ENCODE measurements at places on chromosomes 13 and 19. TPM values are rescaled to one million over a fixed set of nuclear protein-coding genes. Genes with fewer than 3 reads are reported as not detected.

The KLK10 gene
- not detected for total RNA-seq

The ZNF441 gene
- total RNA-seq, result 7.1 TPM

The S1PR2 gene
- 2.6 TPM for total RNA-seq

The ZNF492 gene
- 2.4 TPM for total RNA-seq

The SWSAP1 gene
- total RNA-seq, result 1.0 TPM

The EFNA2 gene
- total RNA-seq, result 6.2 TPM

The CYP2A13 gene
- total RNA-seq, result 0.08 TPM

The CPAMD8 gene
- total RNA-seq, result 1.4 TPM

GRCh38 chr19:6185835-6186834, 50.7 kb downstream of the ACSBG2 start:
- H3K4me3 ChIP-seq, result no peak overlapping the region
- H3K27ac ChIP-seq, result no peak overlapping the region
- peaks cover 3% of the 10 kb centered on the region for H3K27me3 ChIP-seq
- no peaks in the 10 kb centered on the region for H3K36me3 ChIP-seq
- no peaks in the 10 kb centered on the region for H3K4me1 ChIP-seq

DNA sequence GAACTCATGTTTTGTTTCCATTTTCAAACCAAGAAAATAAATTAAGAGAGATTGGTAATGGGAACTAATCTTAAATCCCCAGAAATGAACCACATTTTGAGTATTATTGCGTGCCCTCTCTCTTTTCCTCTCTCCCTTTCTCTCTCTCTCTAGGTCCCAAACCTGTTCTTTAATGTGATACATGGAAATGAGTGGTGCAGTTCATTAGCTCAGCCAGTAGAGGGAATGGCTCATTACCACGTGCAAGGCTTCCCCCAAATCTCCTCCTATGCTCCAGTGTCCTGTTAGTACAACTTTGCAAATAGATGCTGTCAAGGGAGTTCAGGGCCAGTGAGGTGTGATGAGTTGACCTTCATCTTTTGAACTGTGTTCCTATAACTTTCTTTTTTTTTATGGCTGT, 178.4 kb downstream of the FGF9 start:
- H3K27ac ChIP-seq, result no peak overlapping the region
- no peaks in the 10 kb centered on the region for H3K27me3 ChIP-seq
- no peak for DNase-seq
- H3K4me3 ChIP-seq, result no peak overlapping the region
- no peaks in the 10 kb centered on the region for H3K4me1 ChIP-seq
- no peaks in the 10 kb centered on the region for H3K36me3 ChIP-seq

DNA sequence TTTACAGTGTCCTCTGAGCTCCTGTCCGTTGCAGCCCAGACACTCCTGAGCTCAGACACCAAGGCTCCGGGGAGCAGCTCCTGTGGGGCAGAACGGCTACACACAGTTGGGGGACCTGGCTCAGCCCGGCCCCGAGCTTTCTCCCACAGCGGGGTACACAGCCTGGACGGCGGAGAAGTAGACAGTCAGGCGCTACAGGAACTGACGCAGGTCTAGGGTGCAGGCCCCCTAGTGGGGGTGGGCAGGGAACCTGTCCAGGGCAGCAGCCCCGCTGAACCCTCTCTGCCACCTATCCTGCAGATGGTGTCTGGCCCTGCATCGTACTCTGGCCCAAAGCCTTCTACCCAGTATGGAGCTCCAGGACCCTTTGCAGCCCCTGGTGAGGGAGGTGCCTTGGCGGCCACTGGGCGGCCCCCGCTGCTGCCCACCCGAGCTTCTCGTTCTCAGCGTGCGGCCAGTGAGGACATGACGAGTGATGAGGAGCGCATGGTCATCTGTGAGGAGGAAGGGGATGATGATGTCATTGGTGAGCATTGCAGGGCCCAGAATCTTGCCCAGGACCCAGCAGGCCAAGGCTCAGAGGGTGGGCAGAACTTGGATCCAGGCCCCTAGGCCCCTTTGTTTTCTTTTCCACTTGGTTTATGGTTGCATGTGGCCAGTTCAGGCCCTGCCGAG, 12.9 kb upstream of the PRR19 start:
- no peak overlapping the region for H3K4me3 ChIP-seq
- no peaks in the 10 kb centered on the region for H3K27me3 ChIP-seq
- peaks cover 71% of the 10 kb centered on the region for H3K36me3 ChIP-seq
- H3K27ac ChIP-seq, result no peak overlapping the region
- peaks cover 19% of the 10 kb centered on the region for H3K4me1 ChIP-seq

- H3K4me1 ChIP-seq, result no peaks in the 10 kb centered on the region
- no peak overlapping the region for H3K27ac ChIP-seq
- no peak for DNase-seq
- H3K36me3 ChIP-seq, result no peaks in the 10 kb centered on the region
- no peak overlapping the region for H3K4me3 ChIP-seq
Measured at GRCh38 chr13:53568491-53568890, 539.9 kb downstream of the OLFM4 start.

DNA sequence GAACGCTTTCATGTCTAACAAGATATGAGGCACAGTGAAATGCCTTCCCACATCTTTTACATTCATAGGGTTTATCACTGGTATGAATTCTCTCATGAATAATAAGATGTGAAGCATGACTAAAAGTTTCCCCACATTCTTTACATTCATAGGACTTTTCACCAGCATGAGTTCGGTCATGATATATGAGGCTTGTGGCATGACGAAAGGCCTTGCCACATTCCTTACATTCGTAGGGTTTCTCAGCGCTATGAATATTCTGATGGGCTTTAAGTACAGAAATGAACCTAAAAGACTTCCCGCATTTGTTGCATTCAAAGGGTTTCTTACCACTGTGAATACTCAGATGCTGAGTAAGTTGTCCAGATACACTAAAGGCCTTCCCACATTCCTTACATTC, 21.3 kb downstream of the ZNF607 start:
- H3K27ac ChIP-seq, result no peak overlapping the region
- no peaks in the 10 kb centered on the region for H3K4me1 ChIP-seq
- DNase-seq, result no peak

GRCh38 chr19:30854661-30855060, 482.5 kb downstream of the ZNF536 start:
- H3K36me3 ChIP-seq, result no peaks in the 10 kb centered on the region
- H3K4me1 ChIP-seq, result no peaks in the 10 kb centered on the region
- no peak for DNase-seq
- no peak overlapping the region for H3K4me3 ChIP-seq

GRCh38 chr19:4042731-4043082, 24.0 kb downstream of the ZBTB7A start:
- no peaks in the 10 kb centered on the region for H3K4me1 ChIP-seq
- peaks cover 21% of the 10 kb centered on the region for H3K36me3 ChIP-seq
- H3K27ac ChIP-seq, result no peak overlapping the region
- DNase-seq, result no peak
- H3K4me3 ChIP-seq, result no peak overlapping the region

DNA sequence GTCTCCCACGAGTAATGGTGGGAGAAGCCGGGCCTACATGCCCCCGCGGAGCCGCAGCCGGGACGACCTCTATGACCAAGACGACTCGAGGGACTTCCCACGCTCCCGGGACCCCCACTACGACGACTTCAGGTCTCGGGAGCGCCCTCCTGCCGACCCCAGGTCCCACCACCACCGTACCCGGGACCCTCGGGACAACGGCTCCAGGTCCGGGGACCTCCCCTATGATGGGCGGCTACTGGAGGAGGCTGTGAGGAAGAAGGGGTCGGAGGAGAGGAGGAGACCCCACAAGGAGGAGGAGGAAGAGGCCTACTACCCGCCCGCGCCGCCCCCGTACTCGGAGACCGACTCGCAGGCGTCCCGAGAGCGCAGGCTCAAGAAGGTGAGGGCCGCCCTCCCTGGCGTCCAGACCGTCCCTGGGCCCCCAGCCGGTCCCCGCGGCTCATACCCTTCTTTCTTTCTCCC, 1.4 kb upstream of the USF2 start:
- peak; percentile 57 for DNase-seq
- no peaks in the 10 kb centered on the region for H3K27me3 ChIP-seq
- H3K4me3 ChIP-seq, result peak overlapping the region; percentile 83
- H3K4me1 ChIP-seq, result peaks cover 55% of the 10 kb centered on the region
- H3K36me3 ChIP-seq, result peaks cover 7% of the 10 kb centered on the region

GRCh38 chr13:99489028-99489427, 12.2 kb upstream of the TM9SF2 start:
- no peak overlapping the region for H3K27ac ChIP-seq
- no peak overlapping the region for H3K4me3 ChIP-seq
- H3K27me3 ChIP-seq, result no peaks in the 10 kb centered on the region
- H3K36me3 ChIP-seq, result no peaks in the 10 kb centered on the region
- no peaks in the 10 kb centered on the region for H3K4me1 ChIP-seq

DNA sequence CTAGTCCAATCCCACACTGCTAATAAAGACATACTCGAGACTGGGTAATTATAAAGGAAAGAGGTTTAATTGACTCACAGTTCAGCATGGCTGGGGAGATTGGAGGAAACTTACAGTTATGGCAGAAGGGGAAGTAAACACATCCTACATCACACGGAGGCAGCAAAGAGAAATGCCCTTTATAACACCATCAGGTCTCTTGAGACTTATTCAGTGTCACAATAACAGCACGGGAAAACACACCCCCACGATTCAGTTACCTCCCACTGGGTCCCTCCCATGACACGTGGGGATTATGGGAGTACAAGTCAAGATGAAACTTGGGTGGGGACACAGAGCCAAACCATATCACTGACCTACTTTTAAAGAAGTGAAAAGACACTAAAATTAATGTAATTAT, 1130.4 kb upstream of the SLC10A2 start:
- H3K27me3 ChIP-seq, result no peaks in the 10 kb centered on the region
- no peaks in the 10 kb centered on the region for H3K36me3 ChIP-seq
- no peak for DNase-seq
- H3K4me3 ChIP-seq, result no peak overlapping the region
- H3K4me1 ChIP-seq, result no peaks in the 10 kb centered on the region

- no peaks in the 10 kb centered on the region for H3K4me1 ChIP-seq
- H3K27me3 ChIP-seq, result no peaks in the 10 kb centered on the region
- H3K4me3 ChIP-seq, result no peak overlapping the region
- H3K27ac ChIP-seq, result no peak overlapping the region
Measured at GRCh38 chr13:36907821-36908220, 12.2 kb downstream of the SMAD9 start.

- H3K4me1 ChIP-seq, result no peaks in the 10 kb centered on the region
- H3K36me3 ChIP-seq, result no peaks in the 10 kb centered on the region
- H3K27ac ChIP-seq, result no peak overlapping the region
- no peak for DNase-seq
- H3K27me3 ChIP-seq, result no peaks in the 10 kb centered on the region
- H3K4me3 ChIP-seq, result no peak overlapping the region
Measured at GRCh38 chr13:75691183-75691582, 55.1 kb downstream of the LMO7 start.

DNA sequence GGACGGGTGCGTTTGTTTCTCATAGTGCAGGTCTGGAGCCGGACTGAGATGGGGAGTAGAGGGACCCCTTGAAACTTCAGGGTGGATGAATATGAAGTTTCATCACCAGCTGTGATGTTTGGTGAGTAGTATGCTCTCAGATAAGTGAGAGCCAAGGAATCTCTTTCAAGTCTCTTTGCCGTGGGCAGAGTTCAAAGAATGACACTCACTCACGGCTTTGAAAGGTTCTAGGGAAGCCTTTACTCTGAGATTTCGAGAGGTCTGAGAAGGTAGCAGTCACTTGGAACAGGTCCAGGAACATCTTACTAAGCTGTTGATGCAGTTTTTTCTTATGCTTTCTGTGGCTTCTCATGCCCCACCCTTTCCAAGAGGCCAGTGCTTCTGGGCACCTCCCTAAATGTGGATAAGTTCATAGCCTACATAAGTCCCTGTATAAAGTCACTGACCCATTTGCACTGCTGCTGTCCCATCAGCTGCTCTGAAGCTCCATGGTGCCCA, at the start of gene IGFL2:
Gene IGFL2 (plus strand): TSS at position 448 of the 498 bp plus-strand sequence. CDS start 41 bp downstream, at position 489.
- H3K4me3 ChIP-seq, result no peak within 1 kb of the TSS
- no peaks in the 10 kb centered on the region for H3K36me3 ChIP-seq
- no peak for DNase-seq
- no peaks in the 10 kb centered on the region for H3K4me1 ChIP-seq

DNA sequence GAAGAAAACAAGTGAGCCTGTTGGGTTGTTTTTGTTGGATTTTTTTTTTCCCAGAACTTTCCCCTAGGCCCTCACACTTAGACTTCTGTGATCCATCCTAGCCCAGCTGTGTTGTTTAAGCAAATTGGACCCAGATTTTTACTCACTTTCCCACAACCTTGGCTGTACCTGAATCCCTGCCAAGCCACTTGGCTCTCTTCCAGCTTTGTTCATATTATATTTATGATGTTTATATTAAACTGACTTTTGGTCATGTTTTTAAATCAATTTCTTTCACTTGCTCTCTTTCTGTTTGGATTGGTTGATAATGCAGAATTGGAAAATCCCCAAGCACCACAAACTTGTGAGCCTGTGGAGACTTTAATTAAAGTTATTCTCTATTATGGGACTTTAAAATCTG, 16.6 kb downstream of the OLFM4 start:
- no peaks in the 10 kb centered on the region for H3K4me1 ChIP-seq
- no peaks in the 10 kb centered on the region for H3K36me3 ChIP-seq
- no peak overlapping the region for H3K4me3 ChIP-seq

DNA sequence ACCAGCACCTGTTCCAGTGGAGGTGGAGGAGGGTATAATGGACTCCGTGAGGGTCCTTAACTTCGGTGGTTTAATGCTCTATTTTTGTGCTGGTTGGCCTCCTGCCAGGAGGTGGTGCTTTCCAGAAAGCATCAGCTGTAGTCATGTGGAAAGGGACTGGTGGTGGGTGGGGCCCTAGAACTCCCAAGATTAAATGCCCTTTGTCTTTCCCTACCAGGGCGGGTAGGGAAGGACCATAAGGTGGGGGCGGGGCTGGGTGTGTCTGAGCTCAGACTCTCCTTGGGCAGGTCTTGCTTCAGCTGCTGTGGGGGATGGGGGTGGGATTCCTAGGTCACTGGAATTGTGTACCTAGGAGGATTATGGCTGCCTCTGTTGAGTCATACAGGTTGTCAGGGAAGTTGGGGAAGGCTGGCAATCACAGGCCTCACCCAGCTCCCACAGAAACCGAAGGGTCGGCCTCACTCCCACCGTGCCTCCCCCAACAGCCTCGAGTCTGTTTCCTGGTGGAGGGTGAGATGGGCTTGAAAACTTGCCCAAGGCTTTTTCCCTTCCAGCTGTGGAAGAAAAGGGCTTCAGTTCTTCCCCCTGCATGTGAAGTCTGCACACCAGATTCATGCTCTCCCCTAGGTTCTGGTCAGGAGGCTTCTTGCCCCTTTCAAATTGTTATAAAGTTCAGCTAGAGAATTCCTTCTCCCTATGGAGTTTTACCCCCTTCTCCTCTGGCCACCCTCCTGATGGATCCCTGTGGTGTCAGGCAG, 60.3 kb upstream of the CLDN10 start:
- no peak overlapping the region for H3K4me3 ChIP-seq
- H3K4me1 ChIP-seq, result no peaks in the 10 kb centered on the region
- no peak overlapping the region for H3K27ac ChIP-seq
- no peak for DNase-seq

DNA sequence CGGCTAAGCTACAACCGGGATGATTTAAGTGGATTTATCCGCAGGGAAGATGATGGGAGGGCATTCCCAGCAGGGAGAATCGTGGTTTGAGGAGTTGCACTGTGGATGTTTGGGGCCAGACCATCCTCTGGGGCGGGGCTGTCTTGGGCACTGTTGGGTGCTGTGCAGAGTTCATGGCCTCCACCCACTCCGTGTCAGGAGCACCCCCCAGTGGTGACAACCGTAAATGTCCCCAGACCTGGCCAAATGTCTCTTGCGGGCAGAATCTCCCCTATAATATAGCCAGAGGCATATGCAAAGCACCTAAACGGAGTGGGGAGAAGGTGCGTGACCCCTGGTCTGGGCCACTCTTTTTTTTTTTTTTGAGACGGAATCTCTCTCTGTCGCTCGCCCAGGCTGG, 40.2 kb downstream of the SMIM24 start:
- peaks cover 20% of the 10 kb centered on the region for H3K4me1 ChIP-seq
- H3K27ac ChIP-seq, result no peak overlapping the region
- H3K4me3 ChIP-seq, result no peak overlapping the region
- no peaks in the 10 kb centered on the region for H3K27me3 ChIP-seq
- DNase-seq, result peak; percentile 63
